ENCODE measurements at places on chromosomes 7 and 10.

DNA sequence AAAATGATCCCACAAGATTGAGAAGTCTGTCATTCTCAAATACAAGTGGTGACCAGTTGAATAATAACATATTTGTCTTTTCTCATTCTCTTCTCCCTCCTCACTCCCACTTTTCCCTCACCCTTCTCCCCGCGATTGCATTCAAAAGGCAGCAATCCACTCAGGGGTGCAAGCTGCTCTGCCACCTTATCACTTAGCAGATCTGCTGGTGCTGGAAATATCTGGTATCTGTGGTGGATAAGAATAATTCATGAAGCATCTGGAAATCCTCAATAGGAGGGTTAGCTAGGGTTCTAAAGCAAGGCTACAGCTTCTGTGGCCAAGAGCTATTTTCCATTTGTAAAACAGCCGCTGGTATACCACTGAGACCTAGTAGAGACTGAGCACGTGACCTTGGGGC lies 43.8 kb downstream of the GCC1 start:
- DNase-seq: no peak

DNA sequence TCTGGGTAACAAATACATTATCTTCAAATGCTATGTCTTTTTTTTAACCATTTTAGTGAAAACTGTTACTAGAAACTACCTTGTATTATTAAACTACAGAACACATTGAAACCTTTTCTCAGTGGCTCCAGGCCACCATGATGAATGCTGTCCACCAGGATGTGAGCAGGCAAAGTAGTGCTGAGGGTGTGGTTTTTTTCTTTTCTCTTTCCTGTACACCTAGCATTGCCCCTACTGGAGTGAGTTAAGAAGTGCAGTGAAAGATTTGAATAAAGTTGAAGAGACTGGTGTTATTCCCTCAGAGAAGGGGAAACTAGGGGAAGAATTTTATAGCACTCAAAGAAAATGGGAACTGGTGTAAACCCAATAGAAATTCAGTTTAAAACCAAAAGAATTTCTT lies 120.0 kb upstream of the SAMD8 start:
- no peak for DNase-seq

GRCh38 chr10:78188446-78188845 lies 154.8 kb downstream of the RPS24 start:
- DNase-seq: no peak

- DNase-seq: no peak
These were observed 350.1 kb downstream of the ETV1 start for GRCh38 chr7:13639396-13639795.

GRCh38 chr10:634256-634655 lies 55.2 kb downstream of the DIP2C start:
- DNase-seq: no peak

GRCh38 chr7:150972023-150972468 lies 6.1 kb downstream of the KCNH2 start:
- no peak for DNase-seq

- no peak for DNase-seq
These were observed 236.4 kb upstream of the GRM3 start for GRCh38 chr7:86407291-86407690.
